ENCODE measurements at places on chromosomes 7 and 10.

DNA sequence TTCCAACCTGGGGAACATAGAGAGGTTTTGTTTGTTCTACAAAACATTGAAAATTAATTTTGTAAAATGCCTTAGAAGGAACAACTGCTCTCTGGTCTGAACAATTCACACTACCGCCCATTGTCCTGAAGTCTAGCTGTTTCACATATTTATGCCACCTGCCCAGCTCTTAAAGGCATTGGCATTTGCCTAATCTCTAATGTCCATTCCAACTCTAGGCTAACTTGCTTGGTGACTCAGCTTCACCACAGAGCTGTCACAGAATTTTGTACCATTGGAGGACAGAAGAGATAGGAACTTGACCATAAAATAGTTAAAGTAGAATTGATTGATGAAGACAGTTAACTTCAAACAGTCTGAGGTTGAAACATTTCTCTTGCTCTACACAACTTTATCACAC, 53.5 kb upstream of the PPP1R17 start:
- DNase-seq: no peak

DNA sequence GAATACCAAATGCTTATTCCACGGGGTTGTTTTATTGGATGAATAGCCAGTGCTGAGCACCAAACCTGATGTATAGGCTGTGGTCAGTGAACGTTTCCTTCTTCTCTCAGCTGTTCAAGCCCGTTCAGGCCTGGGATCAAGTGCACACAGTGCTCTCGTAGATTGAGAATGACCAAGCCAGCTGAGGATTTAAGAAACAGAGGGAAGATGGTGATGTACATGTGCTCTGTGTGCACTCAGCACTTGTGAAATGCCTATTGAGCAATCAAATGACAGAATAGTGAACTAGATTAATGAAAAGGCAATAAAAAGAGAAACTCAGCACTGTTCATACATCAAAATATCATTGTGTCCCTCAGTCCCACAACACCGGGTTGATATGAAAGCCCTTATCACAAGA, 302.5 kb downstream of the BMPER start:
- DNase-seq: no peak

GRCh38 chr10:127318396-127318795, 122.0 kb upstream of the INSYN2A start:
- no peak for DNase-seq

GRCh38 chr10:86773498-86773897, 17.1 kb downstream of the BMPR1A start:
- no peak for DNase-seq

DNA sequence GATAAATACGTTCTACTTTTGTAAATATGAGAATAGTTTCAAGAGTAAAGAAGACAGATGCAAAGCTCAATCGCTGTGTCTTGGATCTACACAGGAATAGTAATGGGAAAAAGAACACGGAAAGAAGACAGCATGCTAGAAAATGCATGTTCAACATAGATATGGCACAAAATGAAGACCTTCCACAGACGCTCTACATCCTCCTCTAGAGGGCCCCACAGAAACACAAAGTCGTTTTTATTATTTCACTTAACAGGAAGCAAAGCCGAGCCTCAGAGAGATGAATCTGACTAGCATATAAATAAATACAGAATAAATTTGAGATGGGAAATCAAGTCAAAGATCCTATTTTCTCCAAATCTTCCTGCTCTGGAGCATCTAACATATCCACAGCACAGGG, 292.6 kb downstream of the PARD3 start:
- no peak for DNase-seq

Data from activated CD4-positive, CD25-positive, alpha-beta regulatory T cell (primary cell).